ENCODE measurements at places on chromosomes 2 and 18.
A peak's percentile ranks its signal among the peaks of the same experiment; 100 is the strongest.

DNA sequence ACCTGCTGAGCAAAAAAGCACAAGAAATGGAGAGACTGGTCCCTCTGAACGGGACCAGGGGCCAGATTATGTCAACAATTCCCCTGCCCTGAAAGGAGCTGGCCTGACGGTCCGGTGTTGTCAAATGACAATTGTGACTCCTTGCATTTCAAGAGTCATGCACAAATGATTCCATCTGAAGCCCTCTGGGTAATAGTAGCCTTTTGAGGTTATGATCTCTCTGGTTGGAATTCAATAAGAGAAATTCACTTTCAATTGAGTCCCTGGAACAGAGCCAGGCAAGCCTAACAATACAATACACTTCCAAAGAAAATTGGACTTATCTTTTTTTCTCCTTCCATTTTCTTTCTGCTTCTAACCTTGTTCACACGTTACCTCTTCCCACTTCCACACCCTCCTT lies 116.9 kb downstream of the C1D start:
- no peak for DNase-seq

DNA sequence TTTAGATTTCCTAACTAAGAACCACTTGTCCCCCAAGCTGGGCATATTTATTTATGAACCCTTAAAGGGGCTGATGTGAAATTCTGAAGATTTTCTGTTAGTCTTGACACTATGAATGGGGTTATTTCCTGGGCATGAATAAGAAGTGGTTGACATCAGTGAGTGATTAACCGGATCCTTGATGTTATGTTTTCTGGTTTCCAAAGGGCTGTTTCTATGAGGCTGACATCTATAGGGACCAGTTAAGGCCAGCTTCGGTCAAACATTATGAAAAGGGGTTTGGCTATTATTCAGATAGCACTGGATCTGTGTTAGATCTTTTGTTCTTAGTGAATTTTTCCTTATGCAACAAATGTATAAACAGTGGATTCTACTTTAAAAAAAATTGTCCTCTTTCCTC lies 443.7 kb upstream of the SPRED2 start:
- no peak for DNase-seq

GRCh38 chr2:240955306-240956170 lies 42.9 kb upstream of the SNED1 start:
- no peak for DNase-seq

DNA sequence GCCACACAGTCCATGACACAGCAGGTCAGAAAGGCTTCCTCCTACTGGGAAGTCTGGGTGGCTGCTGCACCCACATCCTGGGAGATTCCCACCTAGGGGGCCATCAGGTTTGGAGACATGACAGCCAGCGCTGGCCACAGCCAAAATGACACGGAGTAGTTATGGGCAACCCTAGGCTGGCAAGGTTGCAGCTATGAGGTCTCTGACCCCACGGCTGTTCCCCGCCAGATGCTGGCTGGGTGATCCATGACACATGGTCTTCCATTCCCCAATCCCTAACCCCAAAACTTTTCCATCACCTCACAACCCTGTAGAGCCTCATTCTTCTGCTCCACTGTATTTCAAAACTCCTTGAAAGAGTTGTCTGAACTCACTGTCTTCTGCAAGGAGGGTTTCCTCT lies 42.7 kb upstream of the EPAS1 start:
- no peak for DNase-seq

DNA sequence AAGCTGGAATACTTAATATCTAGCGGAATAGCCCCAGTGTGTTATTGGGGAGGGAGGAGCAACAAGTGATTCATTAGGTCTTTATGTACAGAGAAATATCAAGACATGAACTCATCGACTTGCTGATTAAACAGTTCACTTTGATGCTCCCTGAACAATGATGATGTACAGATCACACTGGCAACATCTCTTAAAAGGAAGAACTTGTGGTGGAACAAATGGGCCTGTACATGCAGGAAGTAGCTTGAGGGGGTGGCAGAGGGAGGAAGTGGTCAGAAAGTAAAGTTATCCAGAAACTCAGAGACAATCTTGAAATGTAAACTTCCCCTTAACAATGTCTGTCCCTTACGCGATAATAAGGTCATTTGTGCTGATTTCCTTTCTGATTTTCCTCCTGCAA lies 90.5 kb downstream of the NXPH2 start:
- DNase-seq: no peak

GRCh38 chr2:30514848-30515435 lies 67.9 kb downstream of the LCLAT1 start:
- no peak for DNase-seq

GRCh38 chr2:71843391-71843850 lies 304.2 kb downstream of the CYP26B1 start:
- DNase-seq: no peak

DNA sequence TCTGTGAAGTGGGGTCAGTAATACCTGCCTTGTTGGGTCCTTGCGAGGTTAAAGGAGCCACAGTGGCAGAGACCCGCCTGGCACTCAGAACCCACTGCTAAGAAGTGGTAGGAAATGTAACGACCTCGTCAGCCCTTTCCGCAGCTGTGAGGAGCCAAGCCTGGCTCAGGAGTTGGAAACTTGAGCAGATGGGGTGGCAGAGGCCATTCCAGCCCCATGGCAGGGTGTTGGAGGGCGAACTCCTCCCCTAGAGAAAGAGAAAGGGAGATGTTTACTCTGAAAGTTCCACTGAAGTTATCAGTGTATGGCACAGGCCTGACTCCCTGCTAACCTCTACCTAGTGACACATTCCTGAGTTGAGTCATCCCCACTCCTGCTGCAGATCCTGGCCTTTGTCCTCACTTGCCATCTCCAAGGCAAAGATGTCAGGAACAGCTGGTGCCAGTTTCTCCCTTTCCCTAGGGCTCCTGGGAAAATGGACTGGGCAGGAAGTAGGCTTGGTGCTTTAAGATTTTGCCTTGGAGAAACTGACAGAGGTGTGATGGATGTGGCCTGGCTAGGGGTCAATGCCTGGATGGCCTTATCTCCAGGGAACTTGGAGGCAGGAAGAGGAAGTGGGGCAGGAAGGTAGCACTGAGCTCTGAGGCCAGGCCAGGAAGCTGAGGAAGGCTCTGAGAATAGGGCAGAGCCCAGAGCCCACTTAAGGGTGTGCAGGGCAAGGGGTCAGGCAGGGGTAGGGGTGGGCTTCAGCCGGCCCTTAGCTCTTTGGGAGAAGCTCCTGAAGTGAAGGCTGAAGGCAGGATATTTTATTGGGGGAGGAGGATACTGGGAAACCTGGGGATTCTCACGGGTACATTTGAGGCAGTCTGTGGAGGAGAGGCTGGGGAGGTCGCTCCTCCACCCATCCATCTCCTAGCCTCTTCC lies 888 bp downstream of the VAMP5 start:
- no peak for DNase-seq

GRCh38 chr2:110720547-110720946 lies 11.8 kb upstream of the ACOXL start:
- no peak for DNase-seq

GRCh38 chr2:69453475-69454129 lies 16.4 kb upstream of the NFU1 start:
- no peak for DNase-seq

GRCh38 chr2:42141687-42142546 lies 27.2 kb upstream of the EML4 start:
- DNase-seq: peak; percentile 32

DNA sequence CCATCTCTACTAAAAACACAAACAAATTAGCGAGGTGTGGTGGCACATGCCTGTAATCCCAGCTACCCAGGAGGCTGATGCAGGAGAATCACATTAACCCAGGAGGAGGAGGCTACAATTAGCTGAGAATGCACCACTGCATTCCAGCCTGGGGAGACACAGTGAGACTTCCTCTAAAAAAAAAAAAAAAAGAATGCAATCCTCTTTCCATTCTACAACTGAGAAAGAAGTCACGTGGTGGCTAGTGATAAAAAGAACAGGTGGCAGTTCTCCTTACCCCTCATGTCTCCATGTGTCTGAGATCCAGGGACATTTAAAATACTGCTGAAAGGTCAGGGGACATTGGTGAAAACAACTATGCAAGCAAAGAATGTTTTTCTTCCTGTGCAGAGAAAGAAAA lies 24.4 kb upstream of the GPR39 start:
- no peak for DNase-seq

DNA sequence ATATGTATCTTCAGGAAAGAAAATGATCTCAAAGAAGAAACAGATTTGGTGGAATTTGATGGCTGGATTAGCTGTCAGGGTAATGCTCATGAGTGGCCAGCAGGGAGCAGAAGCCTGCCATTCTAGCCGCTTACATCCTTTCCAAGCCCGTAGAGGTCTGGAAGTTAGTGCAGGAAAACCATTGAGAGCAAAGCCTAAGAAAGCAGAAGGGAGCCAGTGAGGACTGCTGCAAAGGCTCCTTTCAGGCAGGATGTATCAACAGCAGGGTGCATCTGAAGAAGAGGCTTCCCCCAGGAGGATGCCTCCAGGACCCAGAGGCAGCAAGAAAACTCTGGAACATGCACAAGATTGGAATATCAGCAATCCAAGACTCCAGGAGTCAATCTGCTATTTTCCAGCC lies 22.9 kb upstream of the LBH start:
- peak; percentile 71 for DNase-seq

- DNase-seq: no peak
These were observed 268.2 kb upstream of the FBXO11 start for GRCh38 chr2:48174503-48174902.

- DNase-seq: no peak
These were observed 303.9 kb downstream of the ZEB2 start for GRCh38 chr2:144215701-144216675.

GRCh38 chr2:211407076-211407475 lies 850.7 kb downstream of the CPS1 start:
- DNase-seq: no peak

DNA sequence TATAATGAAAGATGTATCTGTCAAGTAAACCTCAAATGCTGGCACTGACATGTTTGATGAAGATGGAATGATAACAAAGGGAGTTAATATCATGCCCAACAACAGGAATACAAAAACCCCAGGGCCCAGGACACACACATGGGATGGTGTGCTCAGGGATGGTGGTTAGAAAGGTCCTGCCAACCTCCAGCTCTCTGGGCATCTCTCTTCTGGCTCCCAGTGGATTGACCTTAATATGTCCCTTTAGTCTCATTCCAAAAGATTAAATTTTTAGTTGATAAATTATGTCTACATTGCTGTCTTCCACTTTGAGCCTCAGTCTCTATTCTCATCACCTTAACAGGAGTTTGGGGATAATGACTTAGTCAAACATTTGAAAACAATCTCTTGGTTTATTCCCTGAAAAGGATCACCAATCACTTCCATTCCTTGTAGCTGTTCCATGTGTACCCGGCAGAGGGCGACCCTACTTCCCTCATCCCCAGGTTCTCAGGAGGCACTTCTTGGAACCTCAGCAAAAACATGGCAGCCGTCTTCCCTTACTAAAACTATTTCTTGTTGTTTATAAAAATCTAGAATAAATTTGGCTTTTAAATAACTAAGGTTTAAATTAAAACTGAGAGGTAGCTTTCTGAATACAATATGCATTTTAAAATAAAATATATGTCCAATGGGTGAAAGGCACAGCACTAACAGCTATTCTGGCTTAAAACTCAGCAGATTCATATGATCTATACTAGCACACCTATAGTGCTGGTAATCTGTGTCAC lies 29.6 kb downstream of the MCEE start:
- peak; percentile 8 for DNase-seq

DNA sequence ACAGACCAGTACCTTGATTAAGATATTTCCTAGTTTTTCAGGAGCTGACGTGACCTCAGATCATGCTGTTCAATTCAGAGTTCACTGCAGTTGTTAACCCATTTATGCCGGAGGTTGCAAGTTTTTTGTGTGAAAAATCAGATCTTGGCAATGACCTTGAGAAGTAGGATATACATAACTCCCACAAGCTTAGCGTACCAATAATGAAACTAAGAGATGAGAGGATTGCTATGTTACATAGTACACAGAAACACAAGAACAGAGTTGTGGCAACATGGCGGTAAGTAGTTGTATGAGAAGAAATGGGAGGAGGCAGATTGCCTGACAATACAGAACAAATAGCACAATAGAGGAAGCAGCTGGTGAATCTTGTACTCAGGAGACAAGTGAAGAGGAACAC lies 39.1 kb downstream of the PPIG start:
- no peak for DNase-seq

GRCh38 chr18:76358774-76359173 lies 136.3 kb downstream of the ZNF516 start:
- DNase-seq: no peak

DNA sequence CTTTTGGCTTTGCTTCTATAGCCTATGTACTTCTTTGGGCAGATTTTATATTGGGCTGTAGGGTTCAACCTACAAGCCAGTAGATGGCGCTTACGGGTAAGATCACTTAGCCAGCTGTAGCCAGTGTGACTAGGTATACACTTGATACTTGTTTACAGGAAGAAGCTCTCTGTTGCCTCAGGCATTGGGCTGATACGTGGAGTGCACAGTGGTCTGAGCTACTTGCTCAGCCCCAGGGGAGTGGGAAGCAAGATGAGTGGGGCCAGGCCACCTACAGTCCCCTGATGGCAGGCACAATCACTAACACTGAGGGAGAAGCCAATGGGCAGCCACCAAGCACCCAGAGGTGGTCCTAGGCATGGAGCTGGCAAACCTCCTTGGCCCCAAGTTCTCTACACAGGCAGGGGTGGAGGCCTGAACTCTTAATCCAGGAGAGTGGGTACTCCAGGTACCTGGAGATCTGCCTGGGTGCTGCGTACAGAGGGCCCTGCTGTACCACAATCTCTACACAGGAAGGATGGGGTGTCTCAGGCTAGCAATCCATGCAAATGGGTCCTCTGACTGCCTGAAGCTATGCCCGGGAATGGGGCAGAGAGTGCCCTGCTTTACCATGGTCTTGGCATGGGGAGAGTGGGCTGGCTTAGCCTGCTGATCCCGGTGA lies 122.2 kb downstream of the NCOA1 start:
- DNase-seq: no peak

GRCh38 chr18:56162311-56163265 lies 475.8 kb downstream of the TXNL1 start:
- no peak for DNase-seq

GRCh38 chr18:12564378-12564777 lies 93.5 kb downstream of the SPIRE1 start:
- no peak for DNase-seq

GRCh38 chr2:219581346-219581745 lies 9.2 kb downstream of the INHA start:
- no peak for DNase-seq

GRCh38 chr2:179193759-179194394 lies 70.8 kb downstream of the SESTD1 start:
- no peak for DNase-seq

- no peak for DNase-seq
These were observed 15.4 kb upstream of the DGKD start for GRCh38 chr2:233338812-233339368.

GRCh38 chr2:237604960-237605359 lies 14.4 kb upstream of the RAB17 start:
- no peak for DNase-seq

GRCh38 chr2:6352247-6352646 lies 513.5 kb downstream of the CMPK2 start:
- no peak for DNase-seq
